Caudate nucleus (tissue), 63 donors: ENCODE measurements at places on chromosomes 4 and X.

DNA sequence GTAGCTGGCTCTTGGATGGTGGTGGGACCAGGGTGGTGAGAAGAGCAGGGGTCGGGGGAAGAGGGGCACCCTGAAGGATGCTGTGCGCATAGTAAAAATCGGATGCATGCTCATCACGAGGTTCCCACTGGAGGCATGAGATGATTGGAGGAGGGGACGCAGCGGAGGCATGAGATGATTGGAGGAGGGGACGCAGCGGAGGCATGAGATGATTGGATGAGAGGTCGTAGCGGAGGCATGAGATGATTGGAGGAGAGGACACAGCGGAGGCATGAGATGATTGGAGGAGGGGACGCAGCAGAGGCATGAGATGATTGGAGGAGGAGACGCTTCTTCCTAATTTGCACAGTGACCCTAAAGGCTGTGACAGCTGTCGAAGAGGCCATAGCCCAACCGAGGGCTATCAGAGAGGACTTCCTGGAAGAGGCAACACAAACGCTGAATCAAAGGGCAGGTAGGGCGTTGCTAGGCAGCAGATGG, 106.7 kb downstream of the ADRA2C start:
- DNase-seq: no peak

GRCh38 chr4:7518871-7519637, 84.3 kb upstream of the PSAPL1 start:
- no peak for DNase-seq

- no peak for DNase-seq
Observed at GRCh38 chr4:113594231-113594556, 167.3 kb downstream of the CAMK2D start.

- DNase-seq: no peak
Observed at GRCh38 chr4:128481752-128482480, 194.3 kb upstream of the PGRMC2 start.

DNA sequence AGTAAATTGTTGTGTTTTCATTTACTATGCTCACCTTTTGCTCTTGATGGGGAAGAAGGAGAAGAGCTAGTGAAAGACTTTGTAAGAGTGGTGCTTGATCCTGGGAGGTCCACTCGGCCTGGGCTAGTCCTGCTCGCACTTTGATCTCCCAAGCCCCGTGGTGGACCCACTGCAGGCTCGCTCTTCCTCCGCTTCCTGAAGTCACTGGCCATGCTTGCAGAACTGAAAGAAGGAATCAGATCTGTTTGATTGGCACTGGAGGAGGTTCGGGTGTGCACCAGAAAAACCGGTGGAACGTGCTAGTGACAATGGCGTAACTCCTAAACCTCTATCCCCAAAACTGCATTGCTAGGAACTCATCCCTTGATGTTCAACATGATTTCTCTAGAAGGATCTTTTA, 91.5 kb upstream of the PDLIM3 start:
- DNase-seq: no peak

GRCh38 chr4:54659313-54659712, 1.6 kb downstream of the KIT start:
- no peak for DNase-seq

GRCh38 chr4:19776021-19776459, 475.7 kb upstream of the SLIT2 start:
- DNase-seq: no peak

DNA sequence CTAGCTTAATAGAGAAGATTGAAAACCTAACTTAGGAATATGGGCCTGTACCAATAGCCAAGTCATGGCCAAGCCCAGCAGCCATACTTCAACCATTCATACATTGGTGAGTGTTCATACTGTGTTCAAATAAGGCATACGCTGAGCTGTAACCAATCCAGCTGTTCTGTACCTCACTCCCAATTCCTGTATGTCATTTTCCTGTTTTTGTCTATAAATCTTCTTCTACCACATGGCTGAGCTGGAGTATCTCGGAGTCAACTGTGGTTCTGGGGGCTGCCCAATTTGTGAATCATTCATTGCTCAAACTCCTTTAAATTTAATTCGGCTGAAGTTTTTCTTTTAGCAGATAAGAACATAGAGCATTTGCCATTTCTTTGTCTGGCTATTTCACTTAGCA, 195.3 kb upstream of the ANKRD50 start:
- no peak for DNase-seq

DNA sequence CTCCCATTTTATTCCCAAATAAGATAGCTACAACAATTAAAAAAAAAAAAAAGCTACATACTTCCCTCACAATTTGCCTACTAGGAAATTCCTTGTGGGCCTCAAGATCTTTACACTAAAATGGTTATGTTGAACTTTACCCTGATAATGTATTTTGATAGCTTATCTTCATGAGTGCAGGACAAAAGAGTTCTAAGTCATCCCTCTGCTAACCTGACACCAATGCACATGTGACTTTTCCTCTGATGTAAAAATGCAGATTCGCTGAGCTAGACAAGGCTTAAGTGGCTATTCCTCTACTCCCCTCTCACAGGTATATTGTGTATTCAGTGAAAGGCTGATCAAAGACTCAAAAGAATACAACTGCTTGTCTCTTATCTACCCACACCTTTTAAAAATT, 22.5 kb downstream of the ELF2 start:
- DNase-seq: no peak

DNA sequence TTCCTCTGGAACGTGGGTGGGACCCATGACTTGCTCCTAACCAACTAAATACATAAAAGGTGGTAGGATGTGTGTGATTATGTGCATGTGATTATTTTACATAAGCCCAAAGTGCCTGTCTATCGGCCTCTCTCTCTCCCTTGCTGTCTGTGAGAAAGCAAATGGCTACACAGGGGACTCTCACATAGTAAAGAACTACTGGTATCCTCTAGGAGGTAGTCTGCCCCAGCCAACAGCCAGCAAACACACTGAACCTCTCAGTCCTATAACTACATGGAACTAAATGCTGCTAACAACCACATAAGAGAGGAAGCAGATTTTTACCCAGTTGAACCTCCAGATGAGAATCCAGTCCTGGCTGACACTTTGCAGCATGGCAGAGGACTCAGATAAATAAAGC, 1249.4 kb downstream of the ADGRL3 start:
- DNase-seq: no peak
